ENCODE measurements at places on chromosomes 2 and 18. TPM values are rescaled to one million over a fixed set of nuclear protein-coding genes. Genes with fewer than 3 reads are reported as not detected.

TUBB6 gene
- 501 TPM for total RNA-seq

GRCh38 chr2:43305012-43305411 lies 78.6 kb upstream of the ZFP36L2 start:
- DNase-seq: no peak

- no peak for DNase-seq
Measured at GRCh38 chr2:168035458-168035857, 211.9 kb downstream of the STK39 start.

DNA sequence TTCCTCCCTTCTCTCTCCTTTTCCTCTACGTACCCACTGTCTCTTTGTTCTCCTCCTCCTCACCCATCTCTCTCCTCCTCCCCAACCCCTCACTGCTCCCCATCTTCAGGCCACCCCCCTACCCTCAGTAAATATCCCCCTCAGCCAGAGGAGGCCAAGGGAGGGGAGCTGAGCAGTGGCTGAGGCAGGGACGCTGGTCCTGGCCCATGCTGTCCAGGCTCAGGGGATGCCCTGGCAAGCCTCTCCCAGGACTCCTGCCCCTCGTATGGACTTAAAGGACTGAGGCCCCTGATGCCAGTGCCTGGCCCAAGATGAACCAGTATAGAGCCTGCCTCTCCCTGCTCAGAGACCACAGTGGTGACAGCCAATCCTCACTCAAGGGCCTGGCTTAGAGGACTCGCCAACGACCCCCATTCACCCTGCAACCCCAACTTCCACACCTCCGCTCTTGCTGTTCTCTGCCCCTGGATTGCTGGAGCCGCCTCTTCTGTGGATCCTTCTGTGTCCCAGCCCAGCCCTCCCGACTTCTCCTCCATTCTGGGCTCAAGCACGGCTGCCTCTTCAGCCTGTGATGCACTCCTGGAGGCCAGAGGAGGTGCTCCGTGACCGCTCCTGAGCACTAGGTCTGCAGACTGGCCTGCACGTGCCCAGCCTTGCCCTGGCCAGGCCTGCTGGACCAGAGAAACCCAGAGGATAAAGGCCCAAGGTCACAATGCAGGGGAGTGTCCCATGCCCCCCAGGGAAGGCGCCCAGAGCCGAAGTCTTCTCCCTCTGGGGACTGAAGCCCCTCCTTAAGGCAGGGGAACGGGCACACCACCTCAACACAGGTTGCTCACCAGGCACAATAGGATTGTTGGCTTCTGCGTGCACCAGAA lies 9.5 kb upstream of the DUSP2 start:
- no peak for DNase-seq

DNA sequence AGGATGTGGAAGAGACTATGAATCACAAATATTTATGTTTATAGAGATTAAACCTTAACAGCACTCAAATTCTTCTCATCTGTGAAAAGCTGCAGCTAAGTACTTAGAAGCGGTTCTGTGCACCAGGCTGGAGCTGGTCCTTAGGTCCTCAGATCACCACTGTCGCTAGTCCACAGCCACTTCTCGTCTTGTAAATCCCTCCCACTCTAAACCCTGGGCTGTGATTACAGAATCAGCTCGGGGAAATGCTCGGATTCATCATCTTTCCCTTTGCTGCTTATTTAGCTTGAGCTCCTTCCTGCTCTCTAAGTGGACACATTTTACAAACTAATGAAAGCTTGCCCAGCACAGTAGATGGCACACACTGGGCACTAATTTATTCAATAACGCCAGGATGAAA lies 61.7 kb downstream of the RNF152 start:
- DNase-seq: peak; percentile 33

Data from SJSA1 (cell line).